ENCODE measurements at places on chromosomes 1 and 21.

- peak; percentile 62 for DNase-seq
Measured at GRCh38 chr1:234775477-234776246, 165.7 kb upstream of the IRF2BP2 start.

DNA sequence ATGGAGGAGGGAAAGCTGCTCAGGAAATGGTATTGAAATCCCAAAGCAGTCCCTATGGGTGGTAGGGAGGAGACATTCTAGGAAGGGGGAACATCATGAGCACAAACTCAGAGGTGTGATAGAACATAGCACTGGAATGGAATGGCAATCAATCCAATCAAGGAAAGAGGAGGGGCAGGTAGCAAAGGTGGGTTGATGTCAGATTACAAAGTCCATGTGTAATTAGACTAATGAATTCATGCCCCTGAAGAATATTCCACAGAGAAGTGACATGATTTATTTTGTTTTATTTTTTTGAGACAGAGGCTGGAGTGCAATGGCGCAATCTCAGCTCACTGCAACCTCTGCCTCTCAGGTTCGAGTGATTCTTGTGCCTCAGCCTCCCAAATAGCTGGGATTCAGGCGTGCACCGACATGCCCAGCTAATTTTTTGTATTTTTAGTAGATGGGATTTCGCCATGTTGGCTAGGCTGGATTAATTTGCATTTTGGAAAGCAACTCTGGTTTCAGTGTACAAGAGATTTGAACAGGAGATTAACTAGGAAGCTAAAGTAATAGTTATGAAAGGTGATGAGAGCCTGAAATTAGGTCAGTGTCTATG lies 36.1 kb downstream of the DEGS1 start:
- no peak for DNase-seq

GRCh38 chr1:54678776-54679643 lies 36.7 kb upstream of the TTC4 start:
- DNase-seq: no peak

GRCh38 chr1:154689083-154689482 lies 81.1 kb upstream of the ADAR start:
- no peak for DNase-seq

GRCh38 chr1:234782791-234783190 lies 172.8 kb upstream of the IRF2BP2 start:
- DNase-seq: peak; percentile 19

- DNase-seq: no peak
Measured at GRCh38 chr1:9551984-9552383, 12.7 kb downstream of the SLC25A33 start.

- DNase-seq: no peak
Measured at GRCh38 chr1:215704089-215704860, 137.2 kb downstream of the KCTD3 start.

DNA sequence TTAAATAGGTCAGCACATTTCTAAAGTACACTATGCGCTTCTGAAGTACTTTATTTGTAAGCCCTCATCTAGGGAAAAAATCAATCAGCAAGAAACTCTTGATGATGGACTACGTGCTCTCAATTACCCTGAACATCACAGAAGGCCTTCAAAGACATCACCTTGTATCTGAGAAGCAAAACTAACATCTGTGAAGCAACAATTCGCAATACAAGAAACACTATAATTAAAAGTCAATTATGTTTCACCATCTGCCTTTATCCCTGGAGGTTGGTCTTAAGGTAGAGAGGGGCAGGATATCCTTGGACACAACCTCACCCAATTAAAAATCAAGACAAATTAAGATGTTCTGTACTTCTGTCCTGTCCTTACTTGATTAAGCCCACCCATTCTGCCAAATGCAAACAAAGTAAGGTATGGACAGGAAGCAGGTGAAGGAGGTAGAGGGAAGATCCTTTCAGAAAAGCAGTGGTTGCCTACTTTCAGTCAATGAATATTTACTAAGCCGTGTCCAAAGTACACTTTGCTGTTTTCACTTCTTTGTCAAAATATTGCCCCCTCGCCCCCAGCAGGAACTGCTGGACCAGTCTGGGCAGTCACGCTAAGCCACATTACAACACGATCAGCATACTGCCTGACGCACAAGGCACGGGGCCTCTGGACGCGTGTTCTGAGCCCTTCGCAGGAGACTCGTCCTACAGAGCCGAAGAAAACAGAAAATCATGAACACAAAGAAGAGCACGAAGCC lies 887 bp downstream of the SLC19A2 start:
- peak; percentile 89 for DNase-seq

DNA sequence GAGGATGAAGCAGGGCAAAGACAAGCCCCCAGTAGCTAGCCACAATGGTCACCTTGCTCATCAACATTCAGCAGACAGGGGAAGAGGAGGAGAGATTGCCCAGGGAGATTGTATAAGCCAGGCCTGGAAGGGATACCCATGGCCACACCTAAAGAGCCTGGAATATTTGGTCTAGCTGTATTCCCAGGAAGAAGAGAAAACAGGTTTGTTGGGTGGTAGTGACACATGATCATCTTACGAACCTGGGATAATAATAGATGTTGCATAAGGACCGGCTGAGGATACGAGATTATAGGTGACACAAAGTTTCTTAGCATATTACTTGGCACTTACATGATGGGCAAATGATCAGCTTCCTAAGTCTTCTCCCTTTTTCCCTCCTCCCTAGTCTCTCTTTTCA lies 95.9 kb downstream of the HHIPL2 start:
- DNase-seq: no peak

GRCh38 chr1:200968469-200969410 lies 54.8 kb downstream of the KIF21B start:
- no peak for DNase-seq

- no peak for DNase-seq
Measured at GRCh38 chr1:68624233-68624632, 127.4 kb upstream of the DEPDC1 start.

- DNase-seq: peak; percentile 88
Measured at GRCh38 chr1:227728059-227728891, 6.8 kb downstream of the JMJD4 start.

DNA sequence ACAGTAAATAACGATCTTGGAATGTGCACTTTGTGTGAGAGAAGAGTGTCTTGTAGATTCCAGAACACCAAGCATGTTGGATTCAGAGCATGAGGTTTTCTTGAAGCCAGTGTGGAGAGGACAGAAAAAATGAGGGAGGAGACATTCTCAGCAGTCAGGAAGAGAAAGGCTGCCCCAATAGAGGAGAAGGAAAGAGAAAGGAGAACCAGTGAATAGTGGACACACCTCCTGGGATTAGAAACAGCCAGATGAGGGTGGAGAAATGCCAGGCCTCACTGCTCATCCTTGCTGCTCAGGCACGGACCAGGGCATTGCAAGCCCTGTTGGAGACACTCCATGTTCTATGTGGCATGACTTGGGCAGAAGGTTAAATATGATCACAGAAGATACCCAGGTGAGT lies 69.0 kb upstream of the KAZN start:
- DNase-seq: no peak

GRCh38 chr1:113747376-113747775 lies 11.9 kb downstream of the PHTF1 start:
- DNase-seq: no peak

- DNase-seq: no peak
Measured at GRCh38 chr1:22731924-22732720, 21.5 kb downstream of the EPHB2 start.

- DNase-seq: no peak
Measured at GRCh38 chr1:229325401-229325800, 17.4 kb downstream of the CCSAP start.

- no peak for DNase-seq
Measured at GRCh38 chr21:35217504-35218060, 168.5 kb upstream of the RUNX1 start.

- no peak for DNase-seq
Measured at GRCh38 chr1:54390655-54391054, 15.5 kb downstream of the SSBP3 start.

DNA sequence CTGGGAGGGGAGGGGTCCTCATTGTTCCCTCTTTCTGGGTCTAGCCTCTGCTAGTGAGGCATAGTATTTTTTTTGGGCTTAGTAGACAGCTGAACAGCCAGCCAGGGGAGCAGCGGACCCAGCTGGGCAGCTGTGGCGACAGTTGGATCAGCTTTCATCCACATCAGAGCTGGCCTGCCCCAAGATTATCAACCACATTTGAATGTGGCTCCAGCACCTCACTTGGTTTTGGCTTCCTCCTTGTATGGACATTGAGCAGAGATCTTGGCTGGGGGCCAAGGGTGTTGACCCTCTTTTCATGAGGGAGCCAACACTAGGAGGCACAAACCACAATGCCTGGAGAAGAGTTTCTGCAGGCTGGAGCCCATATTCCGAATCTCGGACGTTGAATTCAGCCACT lies 25.0 kb downstream of the WNT4 start:
- DNase-seq: peak; percentile 69

DNA sequence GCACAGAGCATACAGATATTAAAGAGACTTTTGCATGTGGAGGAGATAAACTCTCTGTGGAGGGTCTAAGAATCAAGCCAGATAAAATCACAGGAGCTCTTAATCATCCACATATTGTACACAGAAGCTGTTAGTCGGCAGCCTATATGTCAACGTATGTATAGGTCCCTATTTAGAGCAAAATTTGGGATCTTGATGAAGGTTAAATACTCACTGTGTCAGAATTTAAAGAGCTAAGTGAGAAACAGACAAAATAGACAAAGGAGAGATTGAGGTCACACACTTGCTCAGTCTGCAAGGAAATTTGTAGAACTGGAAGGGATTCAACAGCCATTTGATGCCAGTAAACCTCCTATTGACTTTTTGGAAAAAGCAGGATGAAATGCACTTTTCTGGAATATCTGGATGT lies 4.1 kb upstream of the IRF2BP2 start:
- DNase-seq: no peak

- no peak for DNase-seq
Measured at GRCh38 chr21:38410466-38410865, 87.8 kb downstream of the ERG start.

DNA sequence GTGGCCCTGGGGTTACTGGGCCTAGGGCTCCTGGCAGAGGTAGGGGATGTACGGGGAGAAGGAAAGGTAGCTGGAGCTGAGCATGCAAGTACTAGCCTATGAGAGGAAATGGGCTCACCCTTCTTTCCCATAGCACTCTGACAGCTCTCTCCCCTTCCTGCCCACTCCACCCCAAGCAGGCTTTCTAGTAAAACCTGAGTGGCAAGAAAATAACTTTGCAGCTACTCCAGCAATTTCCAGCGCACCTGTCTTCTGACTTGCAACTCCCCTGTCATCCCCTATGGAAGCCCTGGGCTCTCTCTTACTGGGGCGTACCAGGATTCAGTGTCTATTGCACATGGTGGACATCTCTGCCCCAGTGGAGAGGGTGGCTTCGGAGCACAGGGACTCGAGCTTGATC lies 6.7 kb upstream of the IVL start:
- DNase-seq: no peak

- no peak for DNase-seq
Measured at GRCh38 chr1:166086113-166086883, 80.5 kb downstream of the FAM78B start.

- no peak for DNase-seq
Measured at GRCh38 chr1:201610858-201611257, 71.9 kb downstream of the NAV1 start.

GRCh38 chr1:150976879-150977694 lies 2.5 kb upstream of the CERS2 start:
- peak; percentile 92 for DNase-seq

GRCh38 chr1:18512883-18513282 lies 32.2 kb downstream of the KLHDC7A start:
- no peak for DNase-seq

DNA sequence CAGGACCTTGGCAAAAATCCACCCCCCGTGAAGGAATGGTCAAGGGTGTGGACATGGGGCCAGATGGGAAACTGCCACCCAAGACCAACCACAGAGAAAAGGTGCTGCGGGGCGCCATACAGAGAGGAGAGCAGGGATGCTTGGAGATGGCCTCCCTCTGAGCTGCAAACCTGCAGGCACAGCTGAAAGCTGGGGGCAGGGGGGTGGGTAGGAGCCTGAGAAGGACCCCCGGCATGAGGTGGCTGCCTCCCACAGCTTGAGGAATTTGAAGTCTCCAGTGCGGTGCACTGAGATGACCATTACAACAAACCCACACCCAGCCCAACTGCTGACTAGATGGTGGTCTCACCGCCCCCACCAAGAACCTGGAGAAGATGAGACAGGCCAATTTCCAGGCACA lies 84.8 kb downstream of the WDR4 start:
- DNase-seq: no peak

GRCh38 chr1:59506952-59507351 lies 210.1 kb downstream of the FGGY start:
- DNase-seq: peak; percentile 76

DNA sequence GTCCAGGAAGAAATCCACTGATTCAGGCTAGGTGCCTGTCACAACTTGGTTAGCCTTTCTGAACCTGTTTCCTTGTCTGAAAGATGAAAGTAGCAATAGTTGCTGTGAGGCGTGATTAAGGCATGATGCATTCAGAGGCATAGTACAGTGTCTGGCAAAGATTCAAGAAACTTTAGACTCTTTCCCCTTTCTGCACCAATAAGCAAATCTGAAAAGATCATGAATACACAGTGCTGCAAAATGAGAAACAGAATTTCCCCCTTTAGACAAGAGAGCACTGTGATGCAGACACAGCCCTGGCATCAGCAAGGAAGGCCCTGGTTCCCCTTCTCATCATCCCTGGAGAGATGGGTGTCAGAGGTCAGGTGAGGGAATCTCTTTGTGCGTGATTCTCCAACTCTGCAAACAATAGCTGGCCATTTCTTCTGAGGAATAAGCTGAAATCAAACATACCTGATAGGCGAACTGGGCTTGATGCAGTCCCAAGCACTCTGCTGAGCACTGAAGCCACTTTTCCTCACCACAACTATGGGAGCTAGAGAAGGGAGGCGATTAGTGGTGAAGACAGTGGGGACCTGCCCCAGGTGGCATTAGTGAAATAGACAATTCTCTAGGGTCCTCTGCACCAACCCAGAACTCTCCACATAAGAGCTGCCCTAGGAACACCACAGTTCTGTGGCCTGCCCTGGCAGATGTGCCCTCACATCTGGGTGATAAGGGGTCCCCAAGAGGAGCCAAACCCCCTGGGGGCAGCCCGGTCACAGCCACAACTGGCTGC lies 41.7 kb downstream of the ITPKB start:
- DNase-seq: no peak

GRCh38 chr1:203930342-203930741 lies 68.9 kb downstream of the SNRPE start:
- no peak for DNase-seq

GRCh38 chr1:70674941-70675685 lies 264.0 kb downstream of the CTH start:
- DNase-seq: no peak

- DNase-seq: no peak
Measured at GRCh38 chr1:91555074-91555730, 54.6 kb downstream of the CDC7 start.

- DNase-seq: no peak
Measured at GRCh38 chr1:157448636-157449035, 103.7 kb downstream of the FCRL5 start.

- DNase-seq: no peak
Measured at GRCh38 chr1:208106218-208106617, 138.0 kb downstream of the PLXNA2 start.

- no peak for DNase-seq
Measured at GRCh38 chr1:115426956-115427355, 88.9 kb upstream of the NGF start.

Data from sigmoid colon (tissue), 7 donors.